ENCODE measurements at places on chromosomes 5 and 9. TPM values are rescaled to one million over a fixed set of nuclear protein-coding genes. Genes with fewer than 3 reads are reported as not detected.

DNA sequence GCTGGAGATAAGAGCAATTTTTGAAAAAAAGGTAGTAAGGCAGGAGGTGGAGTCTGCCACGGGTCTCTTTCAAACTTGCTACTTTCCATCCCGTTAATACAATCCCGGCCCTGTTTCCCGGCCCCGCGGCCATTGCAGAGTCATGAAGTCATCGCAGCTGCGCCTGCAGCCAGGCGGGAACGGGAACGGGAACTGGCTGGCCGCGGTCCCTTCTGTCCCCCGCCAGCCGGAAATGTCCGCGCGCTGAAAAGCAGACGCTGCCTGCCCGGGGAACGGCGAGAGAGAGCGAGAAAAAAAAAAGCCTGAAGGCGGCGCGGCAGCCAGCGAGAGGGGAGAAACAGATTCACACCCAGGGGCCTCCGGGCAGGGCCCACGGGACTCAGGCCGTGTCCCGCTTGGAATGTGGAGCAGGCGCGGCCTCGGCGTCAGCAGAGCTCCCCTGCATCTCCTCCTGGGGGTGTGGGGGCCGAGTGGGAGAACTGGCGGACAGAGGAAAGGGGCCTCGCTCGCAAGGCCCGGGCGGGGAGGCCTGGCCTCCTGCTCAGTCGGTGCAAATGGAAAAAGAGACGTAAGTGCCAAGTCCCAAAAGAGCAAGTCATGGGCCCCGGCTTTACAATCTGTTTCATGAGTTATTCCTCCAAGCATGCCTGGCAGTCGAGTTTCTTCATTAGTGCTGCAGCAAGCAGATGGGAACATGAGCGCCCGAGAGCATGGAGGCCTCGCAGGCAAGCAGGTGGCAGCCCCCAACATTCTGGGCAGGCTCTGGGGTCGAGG lies 201.2 kb upstream of the GAS1 start:
- peak; percentile 76 for DNase-seq

The ZBTB43 gene
- total RNA-seq: 8.1 TPM

DNA sequence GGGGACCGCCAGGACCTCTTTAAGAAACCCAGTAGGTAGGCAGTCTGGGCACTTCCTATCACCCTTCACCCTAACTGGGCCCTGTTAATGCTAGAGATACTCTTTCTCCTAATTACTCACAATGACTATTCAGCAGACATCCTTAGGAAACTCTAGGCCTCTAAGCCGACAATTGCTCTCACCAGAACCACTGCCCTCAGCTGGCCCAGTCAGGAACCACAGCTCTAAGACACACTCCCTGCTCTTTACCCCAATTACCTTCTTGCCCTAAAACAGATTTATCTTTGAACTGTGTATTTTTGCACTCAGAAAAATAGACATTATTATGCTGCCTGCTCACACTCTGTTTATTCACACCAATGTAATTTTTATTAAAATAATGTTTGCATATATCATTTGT lies 432.6 kb upstream of the SLC30A5 start:
- DNase-seq: no peak

- DNase-seq: no peak
Measured at GRCh38 chr9:100739208-100739607, 161.3 kb downstream of the CAVIN4 start.

The SLC34A1 gene
- not detected for total RNA-seq

The ODF2 gene
- 10.5 TPM for total RNA-seq

The TMEM174 gene
- total RNA-seq: not detected

GRCh38 chr5:132768485-132768868 lies 8.6 kb downstream of the SEPTIN8 start:
- DNase-seq: no peak

- DNase-seq: no peak
Measured at GRCh38 chr5:170538096-170538465, 34.3 kb downstream of the KCNIP1 start.

The RETREG1 gene
- 0.99 TPM for total RNA-seq

- no peak for DNase-seq
Measured at GRCh38 chr9:113219186-113219936, 1.7 kb downstream of the FKBP15 start.

- DNase-seq: no peak
Measured at GRCh38 chr5:58236498-58236897, 223.4 kb downstream of the PLK2 start.

The SLC46A2 gene
- not detected for total RNA-seq

DNA sequence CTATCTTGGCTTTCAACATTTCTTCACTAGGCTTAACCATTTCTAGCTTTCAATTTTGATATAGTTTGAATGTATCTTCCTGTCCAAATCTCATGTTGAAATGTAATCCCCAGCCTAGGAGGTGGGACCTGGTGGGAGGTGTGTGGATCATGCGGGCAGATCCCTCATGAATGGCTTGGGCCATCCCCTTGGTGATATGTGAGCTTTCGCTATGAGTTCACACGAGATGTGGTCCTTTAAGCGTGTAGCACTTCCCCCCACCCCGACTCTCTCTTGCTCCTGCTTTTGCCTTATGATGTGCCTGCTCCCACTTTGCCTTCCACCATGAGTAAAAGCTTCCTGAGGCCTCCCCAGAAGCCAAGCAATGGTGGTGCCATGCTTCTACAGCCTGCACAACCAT lies 40.6 kb downstream of the PHAX start:
- no peak for DNase-seq

Data from fibroblast of the aortic adventitia (primary cell).